ENCODE measurements at places on chromosomes 5 and 9.

DNA sequence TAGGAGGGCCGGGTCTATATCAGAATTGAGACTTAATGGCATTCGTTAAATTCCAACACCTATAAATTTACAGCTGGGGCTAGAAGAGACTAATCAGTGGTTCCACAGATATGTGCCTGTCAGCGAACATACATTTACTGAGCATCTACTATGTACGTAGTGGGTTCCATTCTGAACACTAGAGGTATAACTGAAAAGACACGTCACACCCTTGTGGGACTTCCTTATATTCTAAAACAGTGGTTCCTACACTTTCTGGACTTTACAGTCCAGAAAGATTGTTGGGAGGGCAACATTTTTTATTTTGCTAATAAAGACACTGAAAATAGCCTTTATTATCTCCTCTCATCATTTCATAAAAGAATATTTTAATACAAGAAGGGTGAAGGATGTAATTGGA, 140.5 kb downstream of the SCAMP1 start:
- DNase-seq, result no peak

DNA sequence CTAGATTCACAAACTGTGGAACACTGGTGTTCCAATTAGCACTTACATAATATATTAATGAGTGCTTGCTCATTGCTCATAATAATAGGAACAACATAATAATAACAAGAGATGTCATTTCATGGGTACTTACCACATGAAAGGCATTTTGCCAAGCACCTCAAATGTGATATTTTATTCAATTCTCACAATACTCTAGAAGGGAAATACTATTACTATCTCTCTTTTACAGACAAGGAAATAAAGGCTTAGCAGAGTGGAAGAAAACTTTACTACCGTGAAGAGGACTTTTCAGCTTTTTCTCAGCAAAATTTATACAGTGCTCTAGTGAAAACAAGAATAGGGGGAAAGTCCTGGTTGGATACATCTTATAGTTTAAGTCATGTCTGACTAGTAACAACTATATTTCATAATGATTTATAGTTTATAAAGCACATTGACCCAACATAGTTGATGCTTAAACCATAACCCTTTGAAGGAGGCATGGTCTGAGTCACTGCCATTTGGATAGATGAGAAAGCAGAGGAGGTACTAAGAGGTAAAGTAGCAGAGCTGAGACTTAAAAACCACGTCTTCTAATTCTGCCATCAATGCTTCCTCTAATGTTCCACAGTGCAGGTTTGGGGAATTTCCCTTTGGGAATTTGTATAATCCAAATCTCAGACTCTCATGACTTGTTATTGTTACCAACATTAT, 124.7 kb downstream of the CEP120 start:
- DNase-seq, result no peak

DNA sequence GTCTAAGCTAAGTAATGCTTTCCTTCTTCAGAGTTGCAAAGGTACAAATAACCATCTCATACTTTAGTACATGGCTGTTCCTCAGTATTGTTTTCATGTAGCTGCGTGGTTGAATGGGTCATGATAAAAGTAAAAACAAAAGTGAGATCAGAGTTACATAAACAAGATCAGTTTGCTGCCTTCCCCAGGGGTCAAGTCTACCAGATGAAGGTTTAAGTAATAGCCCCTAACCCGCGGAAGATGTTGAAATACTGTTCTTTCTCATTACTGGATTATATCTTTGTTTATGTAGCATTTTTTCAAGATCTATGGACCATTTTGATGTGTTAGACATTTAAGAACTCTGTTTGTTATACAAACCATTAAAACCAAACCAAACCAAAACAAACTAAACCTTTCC, 34.1 kb upstream of the ARRDC3 start:
- DNase-seq, result no peak

GRCh38 chr9:2215921-2216441, 200.8 kb downstream of the SMARCA2 start:
- DNase-seq, result no peak

GRCh38 chr5:138793575-138793974, 40.4 kb downstream of the CTNNA1 start:
- no peak for DNase-seq

GRCh38 chr9:72294936-72295335, 70.1 kb downstream of the ZFAND5 start:
- no peak for DNase-seq

DNA sequence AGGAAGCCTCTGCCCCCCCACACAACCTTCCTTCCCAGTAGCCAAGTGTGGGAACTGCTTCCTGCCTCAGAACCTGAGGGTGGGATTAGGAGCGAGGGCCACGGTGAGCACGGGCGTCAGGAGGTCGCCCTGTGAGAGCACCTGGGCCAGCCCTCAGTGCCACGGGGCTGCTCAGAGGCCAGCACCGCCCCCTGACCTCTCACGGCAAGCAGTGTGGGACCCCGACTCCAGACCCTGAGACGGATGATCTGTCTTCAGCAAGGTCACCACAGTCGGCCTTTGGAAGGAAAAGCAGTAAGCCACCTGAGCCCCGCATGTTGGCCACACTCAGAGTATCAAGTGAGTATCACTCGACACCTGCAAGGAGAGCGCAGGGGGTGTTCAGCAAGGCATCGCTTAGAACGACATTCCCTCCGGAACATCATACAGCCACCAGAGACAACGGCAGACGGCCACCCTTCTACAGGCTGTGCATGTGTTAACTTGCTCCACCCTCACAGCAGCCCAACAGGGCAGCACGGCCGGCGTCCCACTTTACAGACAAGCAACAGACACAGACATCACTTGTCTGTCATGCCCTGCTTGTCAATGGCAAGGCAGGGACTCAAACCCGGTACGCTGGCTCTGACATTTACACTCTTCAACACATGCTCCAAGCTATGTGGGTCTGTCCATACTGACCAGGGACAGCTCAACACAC, 50.2 kb downstream of the IPPK start:
- no peak for DNase-seq

DNA sequence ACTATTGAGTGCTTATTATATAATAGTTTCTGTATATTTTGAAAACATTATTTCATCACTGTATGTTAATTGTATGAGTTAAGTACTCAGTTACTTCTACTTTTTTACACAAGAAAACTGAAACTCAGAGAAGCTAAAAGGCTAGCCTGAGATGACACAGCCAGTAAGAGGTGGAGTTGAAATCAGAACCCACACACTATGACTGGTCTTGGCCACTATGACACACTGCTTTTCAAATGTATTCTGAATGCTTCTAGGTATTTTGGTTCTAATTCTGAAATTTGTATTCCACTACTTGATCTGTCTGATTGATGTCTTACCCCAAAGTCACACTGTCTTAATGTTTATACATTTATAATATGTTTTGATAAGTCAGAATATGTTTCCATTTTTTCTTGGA, 181.8 kb downstream of the ZDHHC21 start:
- DNase-seq, result no peak

DNA sequence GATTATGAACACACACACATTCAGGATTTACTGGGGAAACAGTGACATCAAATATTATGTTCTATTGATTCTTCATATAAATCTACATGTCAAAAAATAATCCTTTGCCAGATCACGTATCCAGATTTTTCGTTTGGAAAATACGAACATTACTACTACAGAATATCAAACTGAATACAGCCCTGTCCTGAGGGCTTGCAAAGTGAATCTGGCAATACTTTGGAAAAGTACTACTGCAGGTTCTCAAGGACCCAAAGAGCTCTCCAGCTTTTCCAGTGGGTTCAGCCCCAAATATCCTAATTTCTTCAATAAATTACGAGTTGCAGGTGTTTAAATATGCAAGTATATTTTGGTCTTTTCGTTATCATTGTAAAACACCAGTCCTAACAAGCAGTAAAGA, 411 bp upstream of the NDUFS4 start:
- DNase-seq, result no peak

DNA sequence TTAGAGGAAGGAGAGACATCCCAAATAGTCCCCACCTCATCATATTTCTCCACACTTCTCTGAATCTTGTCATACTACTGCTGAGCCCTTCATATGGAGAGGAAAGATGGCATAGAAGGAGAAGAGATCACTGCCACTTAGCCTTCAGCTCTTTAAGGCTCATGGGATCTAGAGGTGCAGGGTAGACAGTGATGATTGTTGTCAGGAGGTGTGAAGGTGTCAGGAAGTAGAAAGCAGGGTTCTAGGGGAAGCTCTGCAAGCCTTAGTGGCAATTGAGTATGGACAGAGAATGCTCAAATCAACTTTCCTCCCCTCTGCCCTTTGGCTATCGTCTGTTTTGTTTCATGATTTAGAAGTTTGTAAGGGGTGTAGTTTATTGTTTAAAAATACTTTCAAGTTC, 505.7 kb downstream of the ZNF608 start:
- no peak for DNase-seq

DNA sequence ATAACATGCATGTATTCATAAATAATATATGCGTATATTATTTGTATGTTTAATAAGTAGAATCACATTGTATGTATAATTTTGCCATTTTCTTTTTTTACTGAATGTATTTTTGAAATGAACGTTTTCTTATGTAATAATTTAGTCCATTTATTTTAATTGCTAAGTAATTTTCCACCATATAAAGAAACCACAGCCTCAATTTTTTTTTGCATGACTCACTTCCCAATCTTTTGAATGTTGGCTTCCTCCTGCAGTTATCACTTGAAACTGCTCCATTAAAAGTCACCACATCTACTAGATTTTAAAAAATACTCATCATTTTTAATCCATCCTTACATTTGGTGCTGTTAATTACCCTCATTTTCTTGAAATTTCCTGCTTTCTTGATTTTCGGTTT, 363.3 kb upstream of the MEF2C start:
- DNase-seq, result no peak

Data from HuH-7 (cell line).